ENCODE measurements at places on chromosomes 7 and 10. TPM values are rescaled to one million over a fixed set of nuclear protein-coding genes. Genes with fewer than 3 reads are reported as not detected.

DCLRE1A gene
- total RNA-seq: 16.5 TPM

EBLN1 gene
- not detected for total RNA-seq

LAMTOR4 gene
- total RNA-seq: 134 TPM

PPP1R17 gene
- total RNA-seq: not detected

TBL2 gene
- 27.7 TPM for total RNA-seq
